ENCODE measurements at places on chromosomes 1 and 21.

- DNase-seq: no peak
These were observed 14.1 kb downstream of the KIF26B start for GRCh38 chr1:245168906-245169305.

DNA sequence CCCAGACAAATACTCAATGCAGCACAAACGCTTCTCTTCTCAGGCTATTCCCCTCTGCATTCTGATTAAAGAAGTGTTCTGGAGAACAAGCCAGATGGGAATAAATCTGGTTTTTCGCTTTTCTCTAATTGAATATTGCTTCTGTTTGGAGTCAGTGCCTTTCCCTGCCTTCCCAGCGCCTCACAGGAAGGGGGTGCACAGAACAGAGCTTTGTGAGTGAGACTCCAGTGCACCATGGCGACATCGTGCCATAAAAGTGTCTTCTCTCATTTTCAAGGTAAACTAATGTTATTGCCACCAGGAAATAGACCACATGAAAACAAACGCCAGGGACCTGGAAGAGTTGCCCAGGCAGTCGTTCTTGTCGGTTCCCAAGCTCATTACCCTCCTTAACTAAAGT, 43.6 kb upstream of the SLC45A1 start:
- DNase-seq: no peak

DNA sequence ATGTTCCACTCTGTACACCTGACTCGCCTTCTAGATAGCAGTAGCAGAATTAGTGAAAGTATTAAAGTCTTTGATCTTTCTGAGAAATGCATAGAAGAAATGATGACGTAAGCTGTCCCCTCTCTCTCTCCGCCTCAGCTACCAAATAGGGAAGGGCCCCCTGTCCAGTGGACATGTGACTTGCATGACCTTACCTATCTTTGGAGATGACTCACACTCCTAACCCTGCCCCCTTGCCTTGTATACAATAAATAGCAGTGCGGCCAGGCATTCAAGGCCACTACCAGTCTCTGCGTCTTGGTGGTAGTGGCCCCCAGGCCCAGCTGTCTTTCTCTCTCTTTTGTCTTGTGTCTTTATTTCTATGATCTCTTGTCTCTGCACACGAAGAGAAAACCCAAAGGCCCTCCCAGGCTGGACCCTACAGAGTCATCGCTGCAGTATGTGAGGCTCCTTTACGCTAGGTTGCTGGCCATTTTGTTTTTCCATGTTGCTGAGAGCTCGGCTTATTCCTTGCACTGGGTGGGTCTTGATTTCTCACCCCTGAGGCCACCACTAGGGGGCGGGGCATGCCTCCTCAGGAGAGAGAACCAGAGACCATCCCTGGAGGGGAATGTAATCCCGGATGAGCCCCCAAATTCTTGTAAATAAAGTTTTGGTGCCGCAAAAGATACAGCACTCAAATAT, 16.0 kb upstream of the ZBTB8B start:
- no peak for DNase-seq

DNA sequence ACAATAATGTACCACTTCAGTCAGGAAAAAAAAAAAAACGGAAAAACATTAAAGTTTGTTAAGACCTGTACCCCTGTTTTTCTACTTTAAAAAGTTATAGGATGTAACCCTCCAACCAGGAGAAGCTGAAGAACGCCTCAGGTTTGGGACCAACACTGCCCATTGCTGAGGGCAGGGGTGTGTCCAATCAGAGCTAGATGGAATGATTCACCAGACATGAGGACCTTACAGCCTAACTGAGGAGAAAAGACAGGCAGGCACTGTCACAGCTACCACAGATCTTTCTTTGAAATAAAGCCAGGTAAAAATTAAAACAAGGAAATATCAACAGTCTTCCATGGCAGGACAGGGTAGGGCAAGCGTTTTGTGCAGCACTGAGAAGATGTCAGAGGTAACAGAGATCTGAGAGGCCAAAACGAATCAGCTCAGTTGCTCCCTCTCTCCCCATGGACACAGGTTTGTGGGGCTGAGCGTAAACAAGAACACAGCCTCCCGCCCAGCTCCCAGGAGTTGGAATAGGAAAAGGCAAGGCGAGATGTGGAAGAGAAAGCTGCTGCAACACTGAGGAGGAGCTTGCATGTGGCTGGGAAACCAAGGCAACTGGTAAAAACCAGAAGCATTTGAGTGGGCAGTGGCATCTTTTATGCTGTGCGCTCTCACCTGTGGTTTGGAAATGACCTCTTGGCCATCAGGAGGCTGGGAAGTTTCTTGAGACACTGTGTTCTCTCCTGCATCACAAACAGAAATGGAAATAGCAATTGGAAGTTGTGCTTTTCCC, 34.0 kb downstream of the SEC16B start:
- no peak for DNase-seq

DNA sequence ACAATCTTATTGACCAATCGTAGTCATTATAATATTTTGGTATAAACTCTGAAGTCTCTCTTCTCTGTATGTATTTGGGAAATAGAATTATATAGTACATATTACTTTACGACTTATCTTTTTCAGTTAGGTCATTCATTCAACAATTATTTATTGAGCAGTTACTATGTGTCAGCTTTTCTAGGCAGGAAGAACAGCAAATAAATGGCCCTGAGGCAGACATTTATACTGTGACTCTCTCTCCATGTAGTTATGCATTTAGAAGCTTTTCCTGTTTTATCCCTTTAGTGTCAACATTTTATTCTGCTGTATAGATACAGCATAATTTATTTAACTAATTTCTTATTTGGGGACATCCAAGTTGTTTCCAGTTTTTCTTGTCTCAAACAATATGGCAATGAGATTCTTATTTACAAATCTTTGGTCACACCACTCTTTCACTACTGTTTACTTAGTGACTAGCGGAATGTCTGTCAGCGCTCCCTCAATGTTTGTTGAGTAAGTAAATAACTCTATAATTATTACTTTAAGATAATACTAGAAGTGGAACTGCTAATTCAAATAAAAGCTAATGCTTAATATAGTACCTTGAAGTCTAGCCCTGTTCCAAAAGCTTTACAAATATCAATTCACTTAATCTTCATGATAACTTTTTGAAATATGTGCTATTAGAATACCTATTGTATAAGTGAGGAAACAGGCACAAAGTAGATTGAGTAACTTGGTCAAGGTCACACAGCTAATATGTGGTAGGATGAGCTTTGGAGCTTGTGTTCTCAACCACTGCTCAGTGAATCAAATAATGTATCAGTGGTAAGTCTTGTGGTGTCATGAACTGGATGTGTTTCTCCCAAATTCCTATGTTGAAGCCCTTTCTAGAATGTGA, 465.6 kb downstream of the SIPA1L2 start:
- DNase-seq: no peak

GRCh38 chr1:83813576-83813975, 185.4 kb downstream of the TTLL7 start:
- DNase-seq: no peak

GRCh38 chr1:47839433-47839760, 157.8 kb downstream of the TRABD2B start:
- DNase-seq: no peak

DNA sequence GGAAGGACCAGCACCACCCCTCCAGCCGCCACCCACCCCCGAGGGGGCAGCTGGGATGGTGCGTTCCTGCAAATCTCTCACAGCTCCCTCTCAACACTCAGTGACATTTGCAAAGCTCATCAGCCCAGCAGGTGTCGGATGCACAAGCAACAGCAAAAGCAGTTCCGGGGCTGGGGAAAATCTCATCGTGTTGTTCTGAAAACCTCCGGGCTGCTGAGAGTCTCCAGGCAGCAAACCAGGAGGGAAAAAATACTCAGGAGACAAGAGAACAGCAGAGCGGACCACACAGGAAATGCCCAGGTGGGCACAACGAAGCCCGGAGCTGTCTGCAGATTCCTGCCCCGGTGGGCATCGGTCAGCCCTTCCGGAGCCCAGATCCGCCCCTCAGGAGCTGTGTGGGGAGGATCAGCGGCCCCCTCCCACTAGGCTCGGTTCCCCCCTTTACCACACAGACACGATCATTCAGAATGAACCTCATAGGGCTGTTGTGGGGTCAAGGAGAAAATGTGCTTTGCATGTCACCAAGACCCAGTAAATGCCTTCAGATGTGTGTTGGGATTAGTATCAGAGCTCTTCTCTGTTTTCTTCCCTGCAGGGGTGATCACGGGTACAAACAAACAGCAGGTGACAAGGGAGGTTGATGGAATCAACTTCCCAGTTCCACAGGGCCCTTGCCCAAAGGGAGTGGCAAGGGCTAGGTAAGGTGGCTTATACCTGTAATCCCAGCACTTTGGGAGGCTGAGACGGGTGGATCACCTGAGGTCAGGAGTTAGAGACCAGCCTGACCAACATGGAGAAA, 127.0 kb upstream of the TIAM1 start:
- no peak for DNase-seq

- no peak for DNase-seq
These were observed 18.8 kb downstream of the NHLH2 start for GRCh38 chr1:115822117-115822516.

- peak; percentile 88 for DNase-seq
These were observed at the start of gene RGS4 for GRCh38 chr1:163069142-163069541. Gene RGS4, plus strand, starts transcription at chr1:163069361. Its CDS starts 124 bp downstream, at chr1:163069485.

GRCh38 chr1:211571998-211572397, 7.0 kb downstream of the SLC30A1 start:
- no peak for DNase-seq

DNA sequence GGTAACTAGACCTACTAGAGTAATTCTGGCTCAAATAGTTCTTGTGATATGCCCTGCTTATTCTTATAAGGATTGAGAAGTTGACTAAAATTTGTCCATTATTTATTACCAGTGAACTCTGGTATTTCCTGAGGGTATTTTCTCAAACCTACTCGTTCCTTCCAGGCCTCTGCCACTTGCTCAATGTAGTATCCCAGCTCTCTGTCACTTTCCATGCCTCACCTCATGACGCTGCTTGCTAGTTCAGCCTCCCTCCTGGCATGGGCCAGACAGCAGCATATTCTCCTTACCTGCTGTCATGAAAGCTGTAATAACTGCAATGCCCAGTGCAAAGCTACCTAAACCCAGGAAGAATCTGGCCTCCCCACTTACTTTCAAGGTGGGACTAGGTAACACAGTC, 602.9 kb upstream of the ADAMTS5 start:
- DNase-seq: no peak

DNA sequence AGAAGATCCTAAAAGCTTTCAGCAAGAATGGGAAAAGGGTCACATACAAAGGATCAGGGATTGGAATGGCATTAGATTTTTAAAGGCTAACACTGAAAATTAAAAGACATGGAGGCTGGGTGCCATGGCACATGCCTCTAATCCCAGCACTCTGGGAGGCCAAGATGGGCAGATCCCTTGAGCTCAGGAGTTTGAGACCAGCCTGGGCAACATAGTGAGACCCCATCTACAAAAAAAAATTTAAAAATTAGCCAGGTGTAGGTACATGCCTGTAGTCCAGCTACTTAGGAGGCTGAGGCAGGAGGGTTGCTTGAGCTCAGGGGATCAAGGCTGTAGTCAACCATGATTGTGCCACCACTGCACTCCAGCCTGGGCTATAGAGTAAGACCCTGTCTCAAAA, 12.4 kb downstream of the LURAP1 start:
- no peak for DNase-seq

DNA sequence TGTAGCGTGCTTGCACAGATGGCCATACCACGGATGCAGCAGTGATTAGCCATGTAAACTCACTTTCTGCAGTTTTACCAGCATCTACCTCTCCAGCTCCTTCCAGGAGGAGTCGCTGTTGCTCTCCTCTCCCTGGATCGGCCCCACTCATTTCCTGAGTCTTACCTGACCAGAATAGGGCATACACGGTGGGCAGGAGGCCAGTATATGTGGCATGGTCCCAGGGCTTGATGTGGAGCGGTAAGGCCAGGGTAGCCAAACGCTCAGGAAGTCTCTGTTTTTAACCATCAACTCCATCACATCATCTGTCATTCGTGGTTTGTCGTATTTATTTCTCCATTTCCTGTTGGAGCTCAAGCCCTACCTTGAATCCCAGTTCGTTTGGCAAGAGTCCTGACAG, 163.4 kb upstream of the USP24 start:
- no peak for DNase-seq

DNA sequence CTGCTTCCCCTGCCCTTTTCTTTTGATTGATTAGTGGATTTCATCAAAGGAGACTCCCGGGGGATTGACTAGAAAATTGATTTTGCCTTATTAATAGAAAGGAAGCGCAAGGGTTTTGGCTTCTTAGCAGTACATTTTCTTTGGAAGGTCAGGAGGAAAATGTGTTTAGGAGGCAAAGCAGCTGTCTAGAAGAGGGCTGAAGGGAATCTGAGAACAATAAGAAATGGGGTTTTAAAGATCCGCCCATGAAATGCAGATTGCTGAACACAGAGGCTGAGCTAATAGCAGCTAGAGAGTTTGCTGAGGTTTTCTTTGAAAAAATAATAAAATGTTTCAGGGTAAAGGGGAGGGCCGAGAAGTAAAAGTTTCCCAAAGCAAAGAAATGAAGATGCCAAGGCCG, 4.9 kb downstream of the SERTAD4 start:
- DNase-seq: no peak

DNA sequence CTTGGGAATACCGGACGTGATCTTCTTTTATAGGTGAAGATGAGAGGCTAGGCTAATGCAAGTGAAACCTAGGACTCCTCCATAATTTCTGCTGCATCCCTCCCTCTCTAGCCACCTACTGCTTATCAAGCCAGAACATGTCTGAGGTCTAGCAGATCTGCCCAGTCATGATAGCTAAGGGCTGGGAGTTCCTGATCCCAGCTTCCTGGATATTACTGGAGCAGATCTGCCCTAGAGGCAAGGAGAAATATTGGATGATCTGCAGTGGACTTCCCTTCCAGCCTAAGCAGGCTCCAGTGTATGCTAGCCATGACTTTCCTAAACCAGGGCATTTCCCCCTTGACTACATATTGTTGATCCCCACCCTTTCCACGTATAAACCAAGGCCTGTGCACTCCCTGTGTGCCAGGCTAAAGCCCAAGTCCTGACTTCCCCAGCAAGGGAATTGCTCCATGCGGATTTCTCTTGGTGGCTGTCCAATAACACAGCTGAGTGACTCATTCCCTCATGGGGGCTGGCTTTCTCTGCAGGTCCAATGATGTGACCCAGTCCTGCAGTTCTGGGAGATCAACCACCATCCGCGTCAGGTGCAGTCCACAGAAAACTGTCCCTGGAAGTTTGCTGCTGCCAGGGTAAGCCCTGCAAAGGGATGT, 15.5 kb upstream of the SARS1 start:
- peak; percentile 45 for DNase-seq

GRCh38 chr1:112982853-112983536, 27.0 kb upstream of the SLC16A1 start:
- no peak for DNase-seq

DNA sequence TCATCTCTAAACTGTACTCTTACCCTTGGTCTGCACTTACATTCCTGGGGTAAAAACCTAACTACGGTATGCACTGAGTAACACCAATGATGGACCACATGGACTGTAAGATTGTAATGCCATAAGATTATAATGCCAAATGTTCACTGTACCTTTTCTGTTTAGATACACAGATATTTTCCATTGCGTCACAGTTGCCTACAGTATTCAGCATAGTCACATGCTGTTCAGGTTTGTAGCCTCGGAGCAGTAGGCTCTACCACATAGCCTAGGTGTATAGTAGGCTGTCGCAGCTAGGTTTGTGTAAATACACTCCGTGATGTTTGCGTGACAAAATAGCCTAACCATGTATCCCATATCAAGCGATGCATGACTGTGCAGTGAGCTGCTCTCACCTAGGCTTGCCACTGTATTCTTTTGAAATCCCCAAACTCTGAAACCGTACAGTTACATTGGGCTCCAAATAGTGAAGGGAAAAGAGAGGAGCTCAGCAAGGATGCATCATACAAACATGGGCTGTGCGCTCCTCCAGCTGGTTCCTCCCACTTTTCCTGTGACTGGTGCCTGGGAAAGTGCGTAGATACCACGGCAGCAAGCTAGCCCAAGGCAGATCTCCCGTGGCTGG, 35.2 kb downstream of the CFAP57 start:
- no peak for DNase-seq
